ENCODE measurements at places on chromosomes 7 and 10.

DNA sequence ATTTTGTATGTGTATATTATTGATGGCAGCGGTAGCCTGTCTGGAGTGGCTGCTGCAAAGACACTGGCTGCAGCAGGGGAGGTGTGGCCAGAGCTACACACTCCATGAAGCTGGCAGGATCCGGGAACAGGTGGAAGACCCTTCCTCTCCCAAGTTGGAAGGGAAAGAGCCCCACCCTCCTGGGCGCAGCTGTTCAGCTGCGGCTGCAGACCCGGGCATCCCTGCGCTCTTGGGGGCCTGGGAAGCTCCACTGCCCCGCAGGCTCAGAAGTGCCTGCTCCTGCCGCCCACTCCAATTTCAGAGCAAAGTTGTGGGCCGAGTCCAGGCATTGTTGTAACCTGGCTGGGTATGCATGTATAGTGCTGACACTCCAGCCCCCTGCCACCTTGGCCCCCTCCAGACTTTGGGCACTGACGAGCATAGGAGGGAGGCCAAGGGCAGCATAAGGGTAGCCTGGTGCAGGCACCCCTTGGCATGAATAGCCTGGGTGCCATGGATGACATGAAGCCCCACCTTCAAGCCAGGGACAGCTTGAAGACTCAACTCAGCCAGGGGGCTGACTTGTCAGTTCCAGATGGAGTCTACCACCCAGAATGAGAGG, 90.7 kb upstream of the TMEM168 start:
- no peak for DNase-seq

DNA sequence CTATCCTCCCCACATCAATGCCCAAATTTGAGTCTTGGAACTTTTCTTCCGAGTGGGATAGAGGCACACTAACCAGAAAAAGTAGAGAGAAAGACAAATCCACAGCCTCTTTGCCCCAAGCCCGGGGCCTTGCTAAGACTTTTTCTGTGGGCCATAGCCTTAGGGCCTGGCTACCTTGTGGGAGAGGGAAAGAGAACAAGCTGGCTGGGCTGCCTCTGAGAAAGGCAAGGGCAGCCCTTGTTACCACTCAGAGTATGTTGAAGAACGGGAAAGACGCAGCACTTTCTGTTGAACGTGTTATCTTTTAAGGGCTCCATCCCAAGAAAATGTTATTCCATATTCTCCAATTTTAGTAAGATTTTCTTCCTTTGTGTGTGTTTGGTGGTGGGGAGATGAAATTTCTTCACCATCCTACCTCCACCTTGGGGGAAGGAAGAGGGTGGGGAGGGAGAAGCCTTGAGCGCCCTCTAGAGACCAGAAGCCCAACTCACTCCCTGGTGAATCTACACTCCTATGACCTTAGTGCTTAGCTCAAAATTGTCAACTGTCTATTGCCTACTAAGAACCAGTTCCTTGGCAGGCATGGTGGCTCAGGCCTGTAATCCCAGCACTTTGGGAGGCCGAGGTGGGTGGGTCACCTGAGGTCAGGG, 3.9 kb upstream of the NRF1 start:
- DNase-seq = no peak

- DNase-seq = no peak
Measured at GRCh38 chr7:129769400-129769774, 157.9 kb downstream of the NRF1 start.

DNA sequence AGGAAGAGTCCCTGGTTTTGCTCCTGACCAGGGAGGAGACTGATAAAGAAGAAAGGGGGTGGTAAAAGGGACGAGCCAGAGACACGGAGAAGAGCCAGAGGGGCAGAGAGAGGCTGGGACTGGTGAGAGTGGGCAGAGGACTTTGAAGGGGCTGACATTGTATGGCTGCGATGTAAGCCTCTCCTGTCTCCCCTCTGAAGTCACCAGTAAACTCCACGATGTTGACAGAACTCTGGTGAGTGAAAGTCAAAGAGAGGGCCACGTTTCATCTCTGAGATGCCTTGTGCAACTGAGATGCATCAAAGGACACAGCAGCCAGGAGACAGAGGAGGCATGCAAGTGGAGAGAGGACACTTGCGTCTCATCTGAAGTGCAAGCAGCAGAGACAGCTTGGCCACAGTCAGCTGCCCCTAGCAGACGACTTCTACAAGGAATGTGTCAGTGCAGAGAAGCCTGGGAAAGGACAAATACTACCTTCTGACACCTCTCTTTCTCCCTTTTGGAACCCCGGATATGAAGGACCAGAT, 54.3 kb downstream of the SMKR1 start:
- DNase-seq = no peak

DNA sequence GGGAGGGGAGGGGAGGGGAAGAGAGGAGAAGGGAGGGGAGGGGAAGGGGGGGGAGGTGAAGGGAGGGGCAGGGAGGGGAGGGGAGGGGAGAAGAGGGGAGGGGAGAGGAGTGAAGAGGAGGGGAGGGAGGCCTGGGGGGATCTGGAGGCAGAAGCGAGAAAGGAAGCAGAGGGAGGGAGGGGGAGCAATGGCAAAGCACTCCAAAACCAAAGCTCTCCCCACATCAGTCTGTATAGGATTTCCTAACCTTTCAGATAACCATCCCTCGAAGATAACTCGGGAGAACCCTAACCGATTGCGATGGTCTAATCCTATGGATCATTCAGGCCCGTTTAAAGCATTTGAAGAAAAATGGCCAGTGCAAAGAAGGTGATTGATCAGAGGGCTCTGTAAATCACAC, 19.0 kb downstream of the EBF3 start:
- no peak for DNase-seq

DNA sequence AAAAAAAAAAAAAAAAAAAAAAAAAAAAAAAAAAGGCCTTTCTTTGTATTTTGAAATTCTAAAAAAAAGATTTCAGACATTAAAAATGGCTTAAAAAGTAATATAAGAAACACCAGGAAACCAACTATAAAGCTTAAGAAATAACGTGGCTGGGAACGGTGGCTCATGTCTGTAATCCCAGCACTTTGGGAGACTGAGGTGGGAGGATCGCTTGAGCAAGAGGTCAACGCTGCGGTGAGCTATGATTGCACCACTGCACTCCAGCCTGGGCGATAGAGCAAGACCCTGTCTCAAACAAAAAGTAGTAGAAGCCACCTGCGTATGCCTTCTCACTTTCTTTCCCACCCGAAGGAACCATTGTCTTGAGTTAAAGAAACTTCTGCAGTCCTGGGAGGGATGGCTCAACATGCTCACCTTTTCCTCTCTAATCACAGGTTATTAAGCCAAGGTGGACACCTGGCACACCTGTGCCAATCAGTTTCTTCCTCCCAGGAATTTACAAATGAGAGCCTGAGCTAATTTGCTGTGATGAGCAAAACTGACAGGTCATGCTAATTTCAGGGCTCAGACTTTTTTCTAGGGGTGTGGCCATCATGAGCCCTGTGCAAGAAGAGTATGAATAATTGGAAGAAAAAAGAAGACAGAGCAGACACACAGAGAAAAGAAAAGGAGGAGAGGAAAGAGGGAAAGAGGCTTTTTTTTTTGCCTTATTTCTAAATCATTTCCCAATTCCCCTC, 72.0 kb upstream of the PARD3 start:
- DNase-seq = no peak

DNA sequence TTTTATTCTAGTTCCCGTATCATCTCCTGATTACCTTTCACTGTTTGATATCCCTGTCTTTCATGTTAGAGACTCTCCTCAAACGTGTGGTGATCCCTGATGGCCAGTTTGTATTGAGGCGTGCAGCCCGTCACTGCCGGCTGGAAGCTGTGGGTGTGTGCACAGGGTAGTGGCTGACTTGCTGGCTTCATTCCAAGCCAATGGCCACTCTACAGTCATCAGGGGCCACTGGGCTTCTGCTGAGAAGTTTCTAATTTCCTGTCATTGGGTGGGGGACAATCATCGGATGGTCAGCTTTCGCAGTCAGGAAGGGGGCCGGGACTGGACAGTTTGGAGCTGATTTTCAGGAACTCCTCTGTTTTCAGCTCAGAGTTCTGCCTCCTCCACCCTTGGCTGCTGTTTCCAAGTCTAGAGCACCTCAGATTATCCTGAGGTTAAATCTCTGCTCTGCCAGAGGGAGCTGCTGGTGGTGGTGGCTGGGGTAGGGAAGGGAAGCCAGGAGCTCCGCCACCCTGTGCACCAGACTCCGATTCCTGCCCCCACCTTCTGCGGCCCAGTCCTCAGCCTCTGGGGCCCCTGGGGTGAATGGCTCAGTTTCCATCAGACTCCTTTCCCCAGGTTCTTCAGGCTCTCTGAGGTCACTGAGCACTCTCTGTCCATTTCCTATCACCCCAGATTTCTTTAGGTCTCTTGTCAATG, 34.9 kb downstream of the BAIAP2L1 start:
- DNase-seq = no peak

DNA sequence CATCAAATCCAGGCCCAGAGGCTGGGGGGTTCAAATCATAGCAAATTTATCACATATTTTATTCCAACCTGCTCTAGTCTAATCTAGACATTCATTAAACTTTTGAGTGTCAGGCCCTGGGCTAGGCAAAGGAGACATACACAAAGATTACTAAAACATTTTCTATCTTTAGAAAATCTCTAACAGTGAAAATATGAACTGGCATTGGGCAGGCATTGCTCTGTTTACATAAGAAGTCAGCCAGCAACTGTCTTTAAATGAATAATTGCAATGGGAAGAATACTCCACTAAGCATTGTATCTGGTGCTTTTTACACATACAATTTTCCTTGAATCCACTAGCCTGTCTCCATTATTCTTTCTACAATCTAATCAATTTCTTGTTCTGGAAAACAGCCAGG, 222.5 kb upstream of the LRRN3 start:
- DNase-seq = no peak

DNA sequence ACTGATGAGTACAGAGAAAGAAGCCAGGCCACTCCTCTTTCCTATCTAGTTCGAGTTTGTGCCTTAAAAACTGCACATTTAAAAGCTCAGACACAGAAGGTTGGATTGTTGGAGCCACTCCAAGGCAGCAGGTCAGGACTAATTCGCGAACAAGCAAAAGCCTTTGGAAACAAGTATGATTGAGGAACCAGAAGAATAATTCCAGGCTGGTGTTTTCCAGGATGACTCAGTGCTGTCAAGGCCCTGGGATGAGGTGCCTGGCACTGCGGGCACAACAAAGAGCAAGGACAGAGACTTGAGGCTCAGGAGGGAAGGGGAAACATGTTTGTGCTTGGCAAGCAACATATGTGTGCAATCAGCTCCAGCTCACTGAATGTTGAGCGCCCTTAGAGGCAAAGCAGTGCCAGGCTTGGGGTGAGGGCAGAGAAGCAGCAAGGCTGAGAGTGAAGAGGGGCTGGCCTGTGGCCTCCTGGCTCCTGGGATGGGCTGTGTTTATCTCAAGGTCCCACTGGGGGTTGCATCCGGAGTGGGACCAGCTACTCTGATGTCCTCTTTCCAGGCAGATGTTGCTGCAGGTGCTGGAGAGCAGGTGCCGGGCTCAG, 44.1 kb downstream of the VSTM4 start:
- no peak for DNase-seq

GRCh38 chr7:138238734-138239659, 162.7 kb downstream of the AKR1D1 start:
- DNase-seq = no peak

- DNase-seq = no peak
Measured at GRCh38 chr10:74306227-74306982, 155.4 kb downstream of the ADK start.

DNA sequence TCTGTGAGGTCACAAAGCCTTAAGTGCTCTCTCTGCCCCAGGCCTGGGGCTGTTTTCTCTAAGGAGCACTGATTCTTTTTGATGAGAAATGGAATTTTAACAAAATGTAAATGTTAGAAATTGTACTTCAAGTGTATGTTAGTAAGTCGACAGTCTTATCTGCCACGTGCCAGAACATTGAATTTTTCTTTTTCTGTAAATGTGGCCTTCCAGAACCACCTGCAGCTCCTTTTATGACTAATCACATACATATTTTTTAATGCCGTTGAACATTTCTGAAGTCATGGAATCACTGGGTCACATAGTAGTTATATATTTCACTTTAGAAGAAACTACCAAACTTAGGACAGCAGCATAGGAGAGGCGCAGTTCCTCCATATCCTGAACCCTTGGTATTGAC, 38.0 kb downstream of the UBE3C start:
- DNase-seq = no peak

GRCh38 chr10:74418285-74418872, 267.4 kb downstream of the ADK start:
- DNase-seq = no peak

GRCh38 chr10:133511408-133511807, 15.8 kb upstream of the CYP2E1 start:
- DNase-seq = no peak

- DNase-seq = no peak
Measured at GRCh38 chr10:129896136-129896859, 67.8 kb downstream of the EBF3 start.

- no peak for DNase-seq
Measured at GRCh38 chr10:116080553-116080952, 192.5 kb downstream of the GFRA1 start.

DNA sequence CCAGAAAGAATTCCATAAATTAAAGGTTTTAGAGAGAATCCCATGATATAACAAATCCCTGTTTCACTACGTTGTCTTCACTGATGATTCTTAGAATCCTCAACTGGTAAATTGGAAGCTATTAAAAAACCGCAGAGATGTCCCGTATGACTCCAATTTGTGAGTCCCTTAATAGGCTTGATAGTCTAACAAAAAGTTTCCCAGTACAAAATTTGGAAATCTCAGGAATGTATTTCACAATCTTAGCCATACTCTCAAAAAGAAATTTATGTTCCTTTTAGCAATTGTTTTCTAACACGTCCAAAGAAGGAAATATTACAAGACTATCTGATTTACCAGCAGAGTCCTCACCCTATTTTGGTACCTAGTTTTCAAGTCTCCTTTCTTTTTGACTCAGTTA, 2.5 kb downstream of the TES start:
- no peak for DNase-seq

DNA sequence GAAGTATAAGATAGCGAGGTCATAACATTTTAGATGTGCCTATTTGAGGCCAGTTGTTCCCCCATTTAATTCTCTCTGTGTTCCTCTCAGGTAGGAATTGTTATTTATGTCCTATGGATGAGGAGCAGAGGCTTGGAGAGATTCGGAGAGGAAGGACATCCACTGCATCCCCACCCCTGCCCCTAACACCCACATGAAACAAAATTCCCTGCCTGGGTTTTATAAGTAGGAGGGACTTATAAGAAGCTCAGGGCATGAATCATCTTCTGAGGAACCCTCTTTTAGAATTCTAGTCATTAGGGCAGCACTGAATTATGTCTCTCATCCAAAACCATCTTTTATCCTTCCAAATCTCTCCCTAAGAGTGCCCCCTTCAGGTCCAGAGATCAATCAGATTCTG, 5.0 kb downstream of the CHAT start:
- no peak for DNase-seq

GRCh38 chr10:1535301-1535965, 201.9 kb downstream of the ADARB2 start:
- no peak for DNase-seq

DNA sequence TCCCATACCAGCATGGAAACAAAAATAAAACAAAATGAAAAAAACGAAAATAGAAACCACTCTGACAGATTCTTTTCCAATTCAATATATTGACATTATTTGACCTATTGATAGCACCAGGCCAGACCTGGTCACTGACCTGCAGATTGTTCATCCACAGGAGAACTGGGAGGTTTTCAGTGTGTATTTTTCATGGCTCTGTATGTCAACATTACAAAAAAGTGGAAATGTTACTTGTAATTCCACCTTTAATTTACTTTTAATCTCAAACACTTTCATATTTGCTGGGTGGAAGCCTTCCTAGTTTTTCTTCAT, 2.9 kb downstream of the HKDC1 start:
- DNase-seq = no peak

GRCh38 chr10:80412486-80412885, 4.1 kb downstream of the PRXL2A start:
- no peak for DNase-seq
